ENCODE measurements at places on chromosomes 5 and 9. TPM values are rescaled to one million over a fixed set of nuclear protein-coding genes. Genes with fewer than 3 reads are reported as not detected.
A peak's percentile ranks its signal among the peaks of the same experiment; 100 is the strongest.

DNA sequence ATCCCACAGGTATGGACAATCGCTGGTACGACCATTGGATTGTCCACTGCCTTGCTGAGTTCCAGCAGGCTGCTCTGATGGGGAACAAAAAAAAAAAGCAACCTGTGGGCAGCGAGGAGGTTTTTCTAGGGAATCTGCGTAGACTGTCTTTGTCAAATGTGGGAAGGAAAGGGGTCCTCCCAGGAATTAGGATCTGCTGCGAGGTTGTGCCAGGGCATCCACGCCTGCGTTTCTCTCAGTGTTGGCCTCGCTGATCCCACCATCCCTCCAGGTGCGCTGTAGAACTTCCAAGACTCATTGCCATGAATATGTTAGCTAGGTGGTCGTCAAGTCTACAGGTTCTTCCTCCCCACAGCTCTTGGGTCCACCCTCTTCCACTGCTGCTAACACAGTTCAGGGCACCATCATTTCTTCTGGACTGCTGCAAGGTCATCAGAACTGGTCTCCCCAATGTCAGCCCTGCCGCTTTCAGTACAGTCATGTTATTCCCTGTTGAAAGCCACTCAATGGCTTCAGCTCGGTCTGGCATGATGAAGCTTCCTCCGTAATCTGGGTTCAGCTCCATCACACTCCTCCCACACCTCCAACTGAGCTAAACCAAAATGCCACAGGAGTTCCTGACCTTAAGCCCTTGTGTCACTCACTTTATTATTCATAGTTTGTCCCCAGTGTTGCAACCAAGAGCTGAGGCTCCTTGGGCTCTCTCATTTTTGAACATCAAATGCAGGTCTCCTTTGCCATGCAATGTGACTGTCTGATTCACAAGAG is 79.5 kb upstream of the DMRT1 start:
- no peak for DNase-seq

ECPAS gene
- 20.3 TPM for polyA plus RNA-seq

CCIN gene
- polyA plus RNA-seq, result not detected

BARHL1 gene
- not detected for polyA plus RNA-seq

TNFSF15 gene
- not detected for polyA plus RNA-seq

ANGPTL2 gene
- 1.1 TPM for polyA plus RNA-seq

DNA sequence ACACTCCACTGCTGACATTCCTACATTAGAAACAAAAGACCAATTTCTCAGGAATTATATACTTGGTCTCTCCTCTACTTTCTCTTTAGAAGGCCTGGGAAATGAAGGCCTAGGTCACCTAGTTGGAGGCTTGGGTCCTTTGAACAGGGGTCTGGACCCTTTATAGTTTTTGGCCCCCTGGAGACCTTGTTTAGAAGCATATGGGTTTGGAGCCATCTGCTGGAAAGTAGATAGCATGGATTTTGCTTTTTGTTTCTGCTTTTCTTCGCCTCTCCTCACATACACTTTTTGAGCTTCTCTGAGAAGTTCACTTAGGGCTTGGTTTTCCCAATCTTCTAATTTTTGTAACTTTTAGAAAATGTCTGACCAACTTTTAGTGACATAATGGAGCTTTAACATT is 67.1 kb upstream of the CDK20 start:
- no peak for DNase-seq

INSYN2B gene
- not detected for polyA plus RNA-seq

SPATA31C1 gene
- polyA plus RNA-seq, result not detected

TMEM232 gene
- 0.61 TPM for polyA plus RNA-seq

RAD50 gene
- polyA plus RNA-seq, result 6.1 TPM

GRCh38 chr5:115384587-115385375 is 88.3 kb upstream of the CCDC112 start:
- no peak for DNase-seq

DNA sequence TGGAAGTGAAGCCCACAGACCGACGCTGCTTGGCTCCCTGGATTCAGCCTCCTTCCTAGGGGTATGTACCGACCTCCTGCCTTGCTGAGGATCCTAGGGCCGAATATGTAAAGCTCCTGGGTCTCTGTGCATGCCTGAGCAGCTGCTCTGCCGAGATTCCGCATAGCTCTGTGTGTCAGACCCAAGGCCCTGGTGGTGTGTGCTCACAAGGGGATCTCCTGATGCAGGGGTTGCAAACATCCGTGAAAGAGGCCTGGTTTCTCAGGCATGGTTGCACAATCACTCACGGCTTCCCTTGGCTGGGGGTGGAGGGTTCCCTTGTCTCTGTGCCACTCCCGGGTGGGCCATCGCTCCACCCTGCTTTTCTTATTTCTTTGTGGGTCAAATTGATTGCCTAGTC is 19.9 kb upstream of the SVEP1 start:
- no peak for DNase-seq

DNA sequence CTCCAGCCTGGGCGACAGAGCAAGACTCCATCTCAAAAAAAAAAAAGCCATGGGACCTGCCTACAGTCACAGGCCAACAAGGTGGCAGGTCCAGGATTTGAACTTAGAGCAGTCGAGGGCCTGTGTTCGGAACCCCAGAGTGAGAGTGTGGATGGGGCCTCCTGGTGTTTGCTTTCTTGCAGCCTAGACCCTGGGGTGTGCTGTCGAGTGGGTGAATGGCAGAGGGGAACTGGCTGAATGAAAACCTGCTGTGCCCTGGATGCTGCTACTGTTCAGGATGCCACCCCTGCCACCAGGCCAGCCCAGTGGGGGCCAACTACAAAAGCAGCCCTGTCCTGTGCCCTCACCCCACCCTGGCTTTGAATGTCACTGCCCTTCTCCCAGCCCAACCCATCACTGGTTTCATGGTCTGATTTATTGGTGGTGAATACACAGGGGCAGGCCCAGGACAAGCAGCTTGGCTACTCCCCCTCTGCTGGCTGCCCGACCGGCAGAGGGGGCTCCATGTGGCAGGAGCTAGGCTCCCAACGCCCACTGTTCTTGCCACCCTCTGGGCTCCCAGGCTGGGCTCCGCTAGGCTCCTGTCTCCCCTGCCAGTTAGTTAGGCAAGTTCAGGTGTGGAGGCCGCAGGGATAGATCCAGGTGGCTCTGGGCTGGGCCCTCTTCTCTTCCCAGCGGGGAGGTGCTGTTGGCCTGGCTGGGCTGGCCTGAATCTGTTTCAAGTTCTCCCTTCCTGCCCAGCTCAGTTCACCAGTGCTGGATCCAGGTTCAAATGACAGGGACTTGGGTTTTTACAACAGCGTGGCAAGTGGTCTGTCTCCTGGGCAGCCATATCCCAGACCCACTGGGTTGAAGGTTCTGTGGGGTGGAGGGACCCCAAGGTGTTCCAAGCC is 12.2 kb downstream of the FPGS start:
- DNase-seq, result no peak

DNA sequence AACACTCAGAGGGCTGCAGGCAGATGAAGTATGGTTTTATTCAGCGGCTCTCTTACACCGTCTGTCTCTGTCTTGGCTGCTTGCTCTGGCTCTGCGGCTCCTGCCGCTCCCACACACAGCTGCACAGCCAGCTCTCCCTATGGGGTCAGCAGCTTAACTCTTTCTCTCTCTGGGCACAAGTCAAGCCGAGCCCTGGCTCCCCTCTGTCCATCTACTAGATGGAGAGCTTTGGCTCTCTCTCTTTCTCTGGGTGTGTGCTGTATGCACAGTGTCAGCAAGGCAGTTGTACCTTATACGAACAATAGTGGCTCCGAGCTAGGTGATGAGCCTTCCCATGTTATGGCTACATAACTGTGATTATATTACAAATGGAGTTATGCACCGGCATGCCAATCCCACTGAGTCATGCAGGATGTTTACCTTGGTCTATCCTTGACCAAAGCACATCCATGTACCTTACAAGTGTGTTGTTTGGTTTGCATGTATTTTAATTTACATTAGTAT is 19.3 kb upstream of the PPP2CA start:
- DNase-seq, result no peak

MARCHF6 gene
- polyA plus RNA-seq, result 60.1 TPM

ITK gene
- polyA plus RNA-seq, result 0.40 TPM

- DNase-seq, result no peak
Measured at GRCh38 chr9:136090768-136091581, 4.1 kb downstream of the NACC2 start.

EQTN gene
- polyA plus RNA-seq, result not detected

INSL4 gene
- not detected for polyA plus RNA-seq

ZNF366 gene
- 0.71 TPM for polyA plus RNA-seq

GRCh38 chr9:79762070-79762469 is 190.3 kb downstream of the TLE4 start:
- DNase-seq, result no peak

DNA sequence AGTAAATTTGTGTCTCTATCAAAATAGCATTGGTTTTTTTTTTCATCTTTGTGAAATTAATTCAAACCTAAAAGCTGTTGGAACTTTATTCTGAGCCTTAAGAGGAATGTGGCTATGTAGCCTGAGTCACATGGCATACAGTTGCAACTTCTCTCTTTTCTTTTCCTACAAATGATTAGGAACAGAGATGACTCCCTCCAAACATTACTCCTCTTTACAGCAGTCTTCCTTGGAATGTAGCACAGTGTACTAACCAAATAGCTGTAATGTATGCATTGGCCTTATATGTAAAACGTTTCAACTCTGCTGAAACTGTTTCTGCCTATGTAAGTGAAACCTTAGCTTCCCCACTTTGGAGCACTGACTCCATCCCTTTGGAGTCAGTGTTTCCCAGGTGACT is 100.9 kb upstream of the MAP1B start:
- DNase-seq, result no peak

KLF9 gene
- polyA plus RNA-seq, result 15.0 TPM

DNA sequence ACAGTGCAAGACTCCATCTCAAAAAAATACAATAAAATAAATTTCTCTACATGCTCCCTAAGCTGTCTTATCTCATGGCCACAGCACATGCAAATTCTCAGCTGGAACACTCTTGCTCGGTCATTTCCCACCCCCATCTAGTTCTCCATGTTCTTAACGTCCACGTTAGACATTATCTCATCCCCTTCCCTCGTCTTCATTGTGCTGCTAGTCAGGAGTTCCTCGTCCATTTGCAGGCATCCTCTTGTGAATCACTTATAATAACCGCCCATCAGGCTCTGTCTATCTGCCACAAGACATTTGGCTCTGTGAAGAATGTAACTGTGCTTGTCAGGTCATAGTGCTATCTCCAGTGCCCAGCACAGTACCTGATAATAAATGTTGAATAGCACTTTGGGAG is 32.9 kb upstream of the GOLGA1 start:
- no peak for DNase-seq

DNA sequence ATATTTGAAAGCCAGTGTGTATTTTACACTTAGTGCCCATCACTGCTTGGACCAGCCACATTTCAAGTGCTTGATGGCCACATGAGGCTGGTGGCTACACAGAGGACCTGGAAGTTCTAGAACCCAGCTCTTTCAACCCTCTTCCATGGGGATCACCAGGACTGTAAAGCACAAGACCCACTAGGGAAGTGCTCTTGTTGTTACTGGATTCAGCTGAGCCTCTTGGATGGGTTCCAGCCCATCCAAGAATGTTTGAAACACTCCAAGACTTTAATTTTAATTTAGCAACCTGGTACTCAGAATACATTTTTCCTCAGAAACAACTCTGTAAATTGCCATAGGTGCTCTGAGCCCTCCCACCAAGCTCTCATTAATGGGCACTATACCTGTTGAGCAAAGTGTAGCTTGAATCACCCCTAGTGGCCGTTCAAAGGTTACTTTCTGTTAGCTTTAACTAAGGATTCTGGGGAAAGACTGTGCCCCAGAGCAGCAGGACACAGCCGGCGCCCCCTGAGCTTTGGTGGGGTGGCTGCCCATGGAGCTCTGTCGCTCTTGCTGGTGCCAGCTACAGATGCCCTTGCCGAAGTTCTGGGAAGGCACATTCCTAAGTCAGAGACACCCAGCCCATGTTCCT is 212.4 kb downstream of the HSD17B3 start:
- DNase-seq, result no peak

HTR1A gene
- not detected for polyA plus RNA-seq

GRCh38 chr9:127174386-127175318 is 52.2 kb upstream of the ANGPTL2 start:
- DNase-seq, result peak; percentile 26

DNA sequence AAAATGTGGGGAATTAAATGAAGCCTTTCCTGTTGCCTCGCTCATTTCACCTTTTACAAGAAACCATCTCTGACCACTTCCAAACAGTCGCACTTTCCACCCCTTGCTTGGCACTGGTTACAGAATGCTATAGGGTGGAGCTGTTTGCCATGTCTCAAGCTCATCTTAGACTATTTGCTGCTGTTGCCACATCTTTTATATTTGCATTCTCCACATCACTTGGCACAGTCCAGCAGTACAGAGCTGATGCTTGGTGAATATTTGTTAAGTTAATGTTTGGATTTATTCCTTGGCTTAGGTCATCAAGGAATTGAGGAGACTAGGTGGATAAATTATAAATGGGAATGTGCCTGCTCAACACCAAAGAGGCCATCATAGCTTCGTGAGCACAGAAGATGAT is 53.2 kb downstream of the GNA14 start:
- DNase-seq, result no peak

S100Z gene
- polyA plus RNA-seq, result 0.05 TPM

LRRC70 gene
- 0.66 TPM for polyA plus RNA-seq

GRCh38 chr9:87770616-87771315 is 44.8 kb downstream of the CTSL start:
- DNase-seq, result no peak

- peak; percentile 22 for DNase-seq
Measured at GRCh38 chr5:133399247-133399891, 213.0 kb downstream of the FSTL4 start.

DNA sequence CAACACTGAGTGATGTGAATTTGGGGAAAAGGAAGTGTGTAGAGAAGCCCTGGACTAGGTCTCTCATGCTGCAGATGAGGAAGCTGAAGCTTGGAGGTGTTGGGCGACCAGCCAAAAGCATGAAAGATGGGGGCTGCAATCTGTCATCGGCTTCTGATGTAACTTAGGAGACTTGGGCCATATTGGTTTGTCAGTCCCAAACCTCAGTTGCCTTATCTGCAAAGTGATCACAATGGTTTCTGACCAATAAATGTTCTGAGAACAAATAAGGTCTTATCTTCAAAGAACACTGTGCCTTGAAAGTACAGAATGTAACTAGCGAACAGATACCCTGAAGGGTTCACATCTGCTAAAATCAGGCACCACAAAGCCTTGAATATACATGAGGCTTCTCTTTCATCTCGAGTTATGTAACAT is 198.4 kb upstream of the NR3C1 start:
- DNase-seq, result no peak

JAK2 gene
- 1.5 TPM for polyA plus RNA-seq

DNA sequence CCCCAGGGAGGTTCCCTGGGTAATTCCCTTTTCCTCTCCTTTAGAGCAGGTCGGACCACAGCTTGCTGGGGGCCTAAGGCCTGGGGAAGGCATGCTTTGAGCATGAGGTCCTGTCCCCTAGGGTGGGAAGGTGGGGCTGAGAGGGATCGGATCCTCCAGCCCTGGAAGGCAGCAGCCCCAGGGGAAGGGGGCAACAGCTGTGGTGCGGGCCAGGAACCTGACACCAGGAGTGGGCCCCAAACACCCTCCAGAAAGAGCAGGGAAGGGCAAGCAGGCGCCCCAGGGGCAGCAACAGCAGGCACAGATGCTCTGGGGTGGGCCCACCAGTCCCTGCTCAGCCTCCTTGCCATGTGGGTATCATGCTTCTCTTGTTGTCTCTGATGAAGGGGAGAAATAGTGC is 3.2 kb upstream of the CORO2A start:
- no peak for DNase-seq

All from liver (tissue), 10 donors.